Epithelial cell of proximal tubule (primary cell): ENCODE measurements at places on chromosomes 3 and 15. TPM values are rescaled to one million over a fixed set of nuclear protein-coding genes. Genes with fewer than 3 reads are reported as not detected.

DNAH12 gene
- total RNA-seq, result not detected in 2 replicates

TUSC7 gene
- total RNA-seq, result not detected in 2 replicates

CELSR3 gene
- 0.87 and 2.5 TPM in 2 replicates for total RNA-seq

SEC22C gene
- 40.8 and 60.0 TPM in 2 replicates for total RNA-seq
